ENCODE measurements at places on chromosomes 3 and 15. TPM values are rescaled to one million over a fixed set of nuclear protein-coding genes. Genes with fewer than 3 reads are reported as not detected.

DNA sequence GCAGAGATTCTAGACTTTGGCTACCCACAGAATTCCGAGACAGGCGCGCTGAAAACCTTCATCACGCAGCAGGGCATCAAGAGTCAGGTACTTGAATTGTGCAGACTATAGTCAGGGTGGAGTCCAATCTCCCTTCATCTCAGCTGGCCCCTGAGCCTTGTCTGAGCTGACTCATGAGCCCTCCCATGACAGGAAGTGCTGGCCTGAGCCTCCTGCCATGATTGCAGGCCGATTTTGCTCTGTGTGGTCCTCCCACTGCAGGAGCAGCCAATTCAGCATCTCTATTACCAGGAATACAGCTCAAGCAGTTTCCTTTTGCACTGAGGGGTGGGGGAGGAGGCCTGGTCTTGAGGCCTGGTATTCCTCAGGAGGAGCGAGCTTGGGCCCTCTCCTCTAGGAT lies 5.5 kb downstream of the AP2M1 start:
- DNase-seq, result no peak

DNA sequence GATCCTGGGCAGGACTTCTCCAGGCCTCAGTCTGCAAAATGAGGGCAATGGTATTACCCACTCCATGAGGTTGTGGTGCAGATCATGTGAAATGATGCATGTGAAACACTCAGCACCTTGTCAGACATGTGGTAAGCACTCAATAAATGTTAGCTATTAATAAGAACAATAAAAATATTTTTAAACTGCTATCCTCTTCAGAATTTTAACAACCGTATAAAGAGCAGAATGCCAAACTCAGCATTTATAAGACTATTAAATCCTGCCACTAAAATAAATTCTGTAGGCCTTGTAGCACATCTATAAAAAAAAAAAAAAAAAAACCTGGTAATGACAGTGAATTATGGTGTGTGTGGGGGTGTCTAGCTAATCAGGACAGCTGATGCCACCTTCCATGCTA lies 213.9 kb upstream of the UMPS start:
- no peak for DNase-seq

DNA sequence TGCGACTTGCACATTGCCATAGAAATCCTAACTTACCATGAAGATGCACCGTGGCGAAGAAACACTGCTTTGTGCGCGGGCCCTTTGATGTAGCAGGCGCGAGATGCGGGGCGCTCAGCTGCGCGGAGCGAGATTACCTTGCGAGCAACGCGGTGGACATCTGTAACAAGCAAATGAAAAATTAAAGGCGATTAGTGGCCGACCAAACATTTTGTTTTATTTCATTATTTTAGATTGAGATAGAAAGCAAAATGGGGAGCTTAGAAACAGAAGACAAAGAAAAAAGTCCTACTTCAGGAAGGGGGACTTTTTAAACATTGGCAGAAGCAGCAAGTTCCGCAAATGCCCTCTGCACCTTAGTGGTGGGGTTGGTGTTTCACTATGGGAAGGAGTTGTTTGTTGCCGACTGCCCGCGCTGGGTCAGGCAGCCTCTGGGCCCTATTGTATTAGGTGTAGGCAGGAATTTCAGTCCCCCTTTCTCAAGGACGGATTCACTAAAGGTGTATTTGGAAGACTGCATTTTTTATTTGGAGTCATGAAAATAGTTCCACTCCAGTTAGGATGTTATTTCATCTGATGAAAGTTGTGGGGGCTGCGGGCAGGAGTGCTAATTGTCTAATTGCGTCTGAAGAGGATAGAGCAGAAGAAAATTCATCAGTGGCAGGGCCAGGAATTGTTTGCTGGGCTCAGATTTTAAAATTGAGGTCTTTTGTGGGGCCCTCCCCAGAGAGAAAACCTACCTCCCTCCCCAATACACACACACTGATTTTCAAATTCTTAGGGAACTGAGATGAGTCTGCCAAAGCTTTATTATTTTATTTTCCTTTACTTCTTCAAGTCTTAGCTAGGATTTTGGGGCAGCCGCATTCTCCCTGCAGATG lies 17.4 kb downstream of the ZIC4 start:
- DNase-seq, result no peak

DNA sequence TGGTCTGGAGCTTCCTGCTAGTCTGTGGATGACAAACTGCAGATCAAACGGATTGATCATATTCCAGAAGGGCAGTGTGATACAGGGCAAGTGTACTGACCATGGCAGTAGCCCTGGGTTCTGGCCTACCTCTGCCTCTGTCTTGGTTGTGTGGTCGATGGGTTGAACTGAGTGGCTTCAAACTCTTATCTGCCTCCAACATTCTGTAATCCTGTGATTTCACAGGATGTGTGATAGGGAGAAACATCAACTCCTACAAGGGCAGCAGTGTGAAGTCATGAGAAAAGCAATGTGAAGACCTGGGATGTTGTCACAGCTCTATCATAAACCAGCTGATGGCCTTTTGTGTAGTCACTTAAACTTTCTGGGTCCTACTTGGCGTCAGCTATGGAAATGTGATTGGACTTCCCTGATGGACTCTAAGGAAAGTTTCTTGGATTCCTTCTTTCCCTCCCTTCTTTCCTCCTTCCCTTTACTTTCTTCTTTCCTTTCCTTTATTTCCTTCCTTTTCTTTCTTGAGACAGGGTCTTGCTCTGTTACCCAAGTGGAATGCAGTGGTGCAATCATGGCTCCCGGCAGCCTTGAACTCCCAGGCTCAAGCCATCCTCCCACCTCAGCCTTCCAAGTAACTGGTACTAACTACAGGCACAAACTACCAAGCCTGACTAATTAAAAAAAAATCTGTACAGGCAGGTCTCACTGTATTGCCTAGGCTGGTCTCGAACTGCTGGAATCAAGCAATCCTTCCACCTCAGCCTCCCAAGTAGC lies 114.8 kb downstream of the BBX start:
- no peak for DNase-seq

DNA sequence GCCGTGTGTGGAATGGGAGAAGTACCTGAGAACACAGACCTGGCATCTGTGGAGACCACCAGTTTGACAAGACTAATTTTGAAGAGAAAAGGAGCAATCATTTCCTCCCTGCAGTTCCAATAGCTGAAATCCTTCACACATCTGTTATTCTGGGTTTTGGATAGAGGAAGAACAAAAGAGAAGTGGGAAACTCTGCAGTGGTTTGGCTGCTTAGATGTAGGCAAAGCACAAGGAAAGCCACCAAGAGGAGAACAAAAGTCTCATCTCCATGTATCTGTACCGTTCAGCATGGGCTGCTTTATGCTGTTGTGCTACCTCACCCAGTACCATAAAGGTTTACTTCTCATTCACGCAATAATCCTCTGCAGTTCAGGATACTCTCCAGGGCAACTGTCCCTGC lies 153.1 kb upstream of the COL8A1 start:
- no peak for DNase-seq

DNA sequence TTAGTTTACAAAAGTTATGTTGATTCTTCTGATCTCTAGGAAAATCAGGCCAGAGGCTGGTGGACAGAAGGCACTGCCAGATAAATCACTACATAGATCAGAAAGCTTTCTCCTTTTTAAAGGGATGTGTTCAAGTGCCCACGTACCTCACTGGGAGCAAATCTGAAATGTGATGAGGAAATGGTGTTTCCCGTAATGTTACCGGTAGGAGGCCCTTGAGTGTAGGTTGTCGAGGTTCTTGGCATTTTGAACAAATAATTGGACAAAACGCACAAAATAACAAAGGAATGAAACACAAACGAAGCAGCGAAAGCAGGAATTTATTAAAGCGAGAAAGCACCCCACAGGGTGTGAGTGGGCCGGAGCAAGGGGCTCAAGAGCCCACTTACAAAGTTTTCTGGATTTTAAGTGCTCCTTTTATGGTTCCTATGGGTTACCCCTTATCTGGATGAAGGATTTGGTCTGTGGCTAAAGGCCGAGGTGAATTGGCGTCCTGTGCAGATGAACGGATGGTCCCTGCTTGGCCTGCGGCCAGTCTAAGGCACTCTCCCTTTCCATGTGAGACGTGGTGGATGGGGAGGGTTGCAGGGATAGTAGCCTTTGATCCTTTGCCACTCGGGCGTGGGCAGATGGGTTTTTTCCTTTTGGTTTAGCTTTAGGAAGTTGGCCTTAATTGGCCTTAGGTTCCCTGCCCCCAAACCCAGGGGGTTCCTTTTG lies 1.0 kb downstream of the SNX1 start:
- no peak for DNase-seq

LRTM1 gene
- total RNA-seq, result 13.4 TPM

EXOSC7 gene
- 33.4 TPM for total RNA-seq

GRCh38 chr3:134341389-134341788 lies 32.9 kb downstream of the AMOTL2 start:
- no peak for DNase-seq

ZNF502 gene
- 15.0 TPM for total RNA-seq

- no peak for DNase-seq
These were observed 18.2 kb upstream of the SKOR1 start for GRCh38 chr15:67807141-67807540.

- no peak for DNase-seq
These were observed 46.9 kb downstream of the DLEC1 start for GRCh38 chr3:38085943-38086324.

DNA sequence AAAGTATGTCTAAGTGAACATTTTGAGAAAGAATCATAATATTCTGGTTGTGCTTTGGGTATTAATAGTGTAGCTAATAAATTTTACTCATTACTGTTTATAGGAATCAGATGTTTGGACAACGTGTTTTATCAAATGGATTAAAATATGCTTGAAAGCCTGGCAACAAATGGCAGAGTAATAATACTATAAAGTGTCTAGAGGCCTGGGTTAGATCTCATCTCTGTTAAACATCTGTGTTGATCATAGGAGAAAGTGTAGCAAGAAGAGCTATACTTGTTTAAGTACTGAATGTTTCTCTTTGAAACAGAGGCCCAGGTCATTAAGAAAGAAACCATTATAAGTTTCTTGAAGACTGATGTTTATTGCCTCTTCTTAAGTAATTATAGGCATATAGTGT lies 30.5 kb downstream of the VPS8 start:
- no peak for DNase-seq

GRCh38 chr3:5197022-5197421 lies 9.5 kb downstream of the EDEM1 start:
- no peak for DNase-seq

DNA sequence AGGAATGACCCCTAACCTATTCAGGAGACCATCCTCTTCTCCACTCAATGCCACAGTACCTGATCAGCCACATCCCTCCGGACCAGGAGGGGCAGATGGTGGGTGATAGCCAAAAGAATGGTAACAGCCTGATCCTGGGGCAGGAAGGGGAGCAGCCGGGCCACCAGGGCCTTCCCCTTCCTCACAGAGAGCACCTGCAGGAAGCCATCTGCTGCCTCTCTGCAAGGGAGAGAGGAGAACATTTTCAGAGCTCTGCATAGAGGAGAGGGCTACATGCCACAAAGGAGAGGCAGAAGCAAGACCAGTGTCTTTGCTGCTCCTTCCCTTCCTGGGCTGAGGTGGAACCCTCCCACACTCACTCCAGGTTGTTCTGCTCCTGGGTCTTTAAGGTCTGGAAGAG lies 5.5 kb upstream of the SPG11 start:
- DNase-seq, result no peak

DNA sequence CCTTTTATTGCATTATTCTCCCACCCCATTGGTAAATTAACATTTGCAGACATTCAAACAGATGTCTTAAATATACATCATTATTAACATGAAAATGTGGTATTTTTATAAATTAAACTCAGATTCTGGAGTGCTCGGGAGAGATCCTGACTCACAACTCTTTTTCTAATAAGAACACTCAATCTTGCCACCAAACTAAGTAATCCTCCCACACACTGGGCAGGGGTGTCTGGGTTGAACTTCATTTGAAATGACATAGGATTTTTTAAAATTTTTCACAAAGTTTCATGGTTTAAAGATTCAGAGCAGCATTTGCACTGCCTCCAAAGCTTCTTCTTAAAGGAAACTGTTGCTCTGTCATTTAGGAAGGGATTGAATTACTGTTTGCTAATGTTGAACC lies 754.3 kb downstream of the MECOM start:
- DNase-seq, result no peak

DOCK3 gene
- 1.7 TPM for total RNA-seq

DNA sequence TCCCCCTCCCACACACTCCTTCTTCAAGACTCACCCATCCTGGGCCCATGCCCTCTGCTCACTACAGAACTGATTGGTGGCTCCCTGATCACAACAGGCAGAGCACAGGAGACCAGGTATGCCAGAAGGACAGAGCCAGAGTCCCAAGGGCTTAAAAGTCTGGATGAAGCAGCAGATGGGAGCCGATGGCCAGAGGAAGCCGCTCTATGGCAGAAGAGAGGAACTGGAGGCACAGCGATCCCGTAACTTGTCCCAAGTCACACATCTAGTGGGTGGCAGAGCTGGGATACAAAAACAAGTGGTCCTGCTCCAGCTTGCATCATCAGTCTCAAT lies 20.7 kb downstream of the ITGA11 start:
- DNase-seq, result no peak

GRCh38 chr3:111768571-111769100 lies 90.4 kb upstream of the PHLDB2 start:
- no peak for DNase-seq

- no peak for DNase-seq
These were observed 3.3 kb upstream of the CCDC174 start for GRCh38 chr3:14647976-14648955.

NR2E3 gene
- 2.3 TPM for total RNA-seq

DNA sequence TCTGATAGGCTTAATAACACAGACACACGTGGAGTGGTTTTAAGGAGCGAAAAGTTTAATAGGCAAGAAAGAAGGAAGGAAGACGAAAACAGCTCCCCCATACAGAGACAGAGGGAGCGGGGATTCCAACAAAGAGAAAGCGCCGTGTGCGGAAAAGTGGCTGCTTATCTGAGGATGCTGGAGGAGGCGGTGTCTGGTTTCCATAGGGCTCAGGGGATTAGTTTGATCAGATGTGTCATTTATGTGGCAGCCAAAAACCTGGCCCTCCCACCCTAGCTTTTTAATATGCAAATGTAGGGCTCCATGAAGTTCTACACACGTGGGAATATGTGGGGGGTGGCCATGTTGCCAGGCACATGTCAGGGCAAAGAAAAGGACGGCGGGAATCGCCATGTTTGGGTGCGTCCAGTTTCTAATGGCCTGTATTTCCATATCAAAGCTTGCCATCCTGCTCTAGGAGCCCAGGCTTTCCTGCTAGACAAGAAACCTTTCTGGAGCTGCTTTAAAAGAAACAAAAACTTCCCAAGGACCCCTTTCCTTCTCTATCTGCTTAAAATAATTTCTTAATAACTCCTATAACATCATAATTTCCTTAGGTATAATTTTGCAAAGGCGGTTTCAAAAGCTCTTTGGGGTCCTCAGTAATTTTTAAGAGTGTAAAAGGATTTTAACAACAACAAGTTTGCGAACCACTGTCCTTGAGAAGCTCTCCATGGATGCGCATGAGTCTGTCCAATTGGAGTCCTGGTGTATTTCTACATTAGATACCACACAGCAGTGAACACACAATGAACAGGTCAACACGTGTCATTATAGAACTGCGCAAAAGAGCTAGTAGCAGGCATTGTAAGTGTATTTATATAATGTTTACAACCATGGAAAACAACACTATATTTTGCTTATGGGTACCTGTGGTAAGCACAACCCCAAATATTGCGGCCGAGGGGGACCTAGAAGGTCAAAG lies 622 bp upstream of the ZNF589 start:
- no peak for DNase-seq

NDUFB5 gene
- total RNA-seq, result 190 TPM
